Calu3 (cell line): ENCODE measurements at places on chromosomes 7 and 10.
A peak's percentile ranks its signal among the peaks of the same experiment; 100 is the strongest.

- no peak for DNase-seq
- no peaks in the 10 kb centered on the region for H3K4me1 ChIP-seq
- H3K4me3 ChIP-seq: no peak overlapping the region
- no peaks in the 10 kb centered on the region for H3K27me3 ChIP-seq
- H3K27ac ChIP-seq: no peak overlapping the region
These were observed 188.4 kb downstream of the PPP1R3A start for GRCh38 chr7:113730309-113730955.

DNA sequence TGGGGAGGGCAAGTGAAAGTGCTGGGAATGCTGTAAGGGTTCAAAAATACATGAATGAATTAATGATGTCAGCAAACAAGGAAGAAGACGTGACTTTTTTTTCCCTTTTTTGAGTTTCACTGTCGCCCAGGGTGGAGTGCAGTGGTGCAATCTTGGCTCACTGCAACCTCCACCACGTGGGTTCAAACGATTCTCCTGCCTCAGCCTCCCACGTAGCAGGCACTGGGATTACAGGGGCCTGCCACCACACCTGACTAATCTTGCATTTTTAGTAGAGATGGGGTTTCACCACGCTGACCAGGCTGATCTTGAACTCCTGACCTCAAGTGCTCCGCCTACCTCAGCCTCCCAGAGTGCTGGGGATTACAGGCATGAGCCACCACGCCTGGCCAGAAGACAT, 30.0 kb downstream of the DENND10 start:
- H3K27me3 ChIP-seq: no peaks in the 10 kb centered on the region
- peaks cover 22% of the 10 kb centered on the region for H3K36me3 ChIP-seq
- no peak overlapping the region for H3K27ac ChIP-seq
- H3K4me1 ChIP-seq: no peaks in the 10 kb centered on the region
- DNase-seq: no peak

DNA sequence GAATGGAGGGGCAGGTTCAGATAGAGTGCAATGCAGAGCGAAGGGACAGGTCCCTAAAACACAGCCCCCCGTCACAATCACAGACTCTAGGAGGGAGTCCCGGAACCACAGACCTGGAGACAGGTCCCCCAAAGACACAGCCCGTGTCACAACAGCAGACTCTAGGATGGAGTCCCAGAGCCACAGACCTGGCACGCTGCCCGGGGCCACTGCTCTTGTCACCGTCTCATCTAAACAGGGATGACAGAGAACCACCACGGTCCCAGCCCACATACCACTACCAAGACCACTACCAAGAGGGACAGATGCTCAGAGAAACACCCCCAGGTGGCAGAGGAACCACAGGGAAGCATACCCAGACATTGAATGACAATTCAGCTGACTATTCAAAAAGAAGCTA, 183.9 kb downstream of the TCERG1L start:
- H3K36me3 ChIP-seq: peaks cover 5% of the 10 kb centered on the region
- H3K4me1 ChIP-seq: no peaks in the 10 kb centered on the region
- no peaks in the 10 kb centered on the region for H3K27me3 ChIP-seq
- no peak for DNase-seq

GRCh38 chr7:130365511-130366441, 14.5 kb upstream of the CPA1 start:
- no peak for DNase-seq
- no peak overlapping the region for H3K4me3 ChIP-seq
- H3K27ac ChIP-seq: no peak overlapping the region
- peaks cover 16% of the 10 kb centered on the region for H3K4me1 ChIP-seq
- H3K36me3 ChIP-seq: no peaks in the 10 kb centered on the region

GRCh38 chr10:52347327-52347667, 33.2 kb downstream of the DKK1 start:
- H3K36me3 ChIP-seq: no peaks in the 10 kb centered on the region
- H3K4me3 ChIP-seq: no peak overlapping the region
- H3K27me3 ChIP-seq: no peaks in the 10 kb centered on the region
- no peak overlapping the region for H3K27ac ChIP-seq
- peaks cover 5% of the 10 kb centered on the region for H3K4me1 ChIP-seq

- H3K27me3 ChIP-seq: peaks cover 5% of the 10 kb centered on the region
- DNase-seq: no peak
- H3K36me3 ChIP-seq: no peaks in the 10 kb centered on the region
- H3K27ac ChIP-seq: no peak overlapping the region
- no peak overlapping the region for H3K4me3 ChIP-seq
- H3K4me1 ChIP-seq: no peaks in the 10 kb centered on the region
These were observed 16.1 kb downstream of the PAPOLB start for GRCh38 chr7:4845740-4846142.

DNA sequence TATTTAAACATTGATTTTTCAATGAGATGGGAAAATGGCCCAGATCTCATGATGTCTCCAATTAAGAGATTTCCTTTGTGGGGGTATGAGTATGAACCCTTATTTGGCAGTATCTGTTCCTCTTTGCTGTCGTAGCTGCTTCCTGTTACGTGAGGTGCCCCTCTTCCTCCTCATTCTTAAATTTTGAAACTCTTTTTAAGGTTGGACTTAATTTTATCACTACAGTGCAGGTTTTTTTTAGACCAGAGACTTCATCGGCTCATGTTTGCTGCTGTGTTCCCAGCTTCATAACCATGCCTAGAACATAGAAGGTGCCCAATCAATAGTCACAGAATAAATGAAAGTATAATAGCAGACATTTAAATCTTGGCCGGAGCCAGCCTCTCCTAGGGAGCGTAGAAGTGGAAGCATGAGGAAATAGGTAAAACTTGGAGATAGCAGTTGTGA, 2.4 kb downstream of the MIOS start:
- peaks cover 16% of the 10 kb centered on the region for H3K36me3 ChIP-seq
- H3K4me1 ChIP-seq: peaks cover 27% of the 10 kb centered on the region
- no peak overlapping the region for H3K27ac ChIP-seq
- H3K4me3 ChIP-seq: peak overlapping the region; percentile 22
- no peaks in the 10 kb centered on the region for H3K27me3 ChIP-seq

- H3K4me3 ChIP-seq: no peak overlapping the region
- DNase-seq: no peak
- H3K4me1 ChIP-seq: no peaks in the 10 kb centered on the region
- no peaks in the 10 kb centered on the region for H3K36me3 ChIP-seq
- no peaks in the 10 kb centered on the region for H3K27me3 ChIP-seq
- no peak overlapping the region for H3K27ac ChIP-seq
These were observed 258.1 kb downstream of the PAXIP1 start for GRCh38 chr7:154744861-154745258.

GRCh38 chr7:46368871-46369270, 447.8 kb upstream of the IGFBP3 start:
- H3K27me3 ChIP-seq: no peaks in the 10 kb centered on the region
- DNase-seq: no peak
- H3K36me3 ChIP-seq: no peaks in the 10 kb centered on the region
- H3K27ac ChIP-seq: no peak overlapping the region
